ENCODE measurements at places on chromosomes 4 and X.

- DNase-seq = no peak
These were observed 19.6 kb downstream of the COX7B2 start for GRCh38 chr4:46889410-46889809.

DNA sequence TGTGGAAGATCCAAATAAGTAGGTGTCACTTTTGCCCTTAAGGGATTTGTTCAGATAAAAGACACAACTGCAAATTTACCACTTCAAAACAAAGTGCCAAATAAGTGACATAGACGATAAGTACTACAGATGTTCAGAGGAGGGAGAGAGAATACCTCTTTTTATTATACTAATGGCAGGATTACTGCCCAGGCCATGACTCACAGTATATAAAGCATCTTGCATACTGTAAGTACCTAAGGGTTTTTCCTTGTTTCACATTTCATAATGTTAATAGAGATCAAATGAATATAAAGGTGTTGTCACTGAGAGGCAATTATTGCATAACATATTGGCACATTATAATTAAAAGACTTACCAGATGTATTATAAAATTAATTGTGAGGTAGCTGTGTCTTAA lies 46.4 kb downstream of the PTPN13 start:
- DNase-seq = no peak

DNA sequence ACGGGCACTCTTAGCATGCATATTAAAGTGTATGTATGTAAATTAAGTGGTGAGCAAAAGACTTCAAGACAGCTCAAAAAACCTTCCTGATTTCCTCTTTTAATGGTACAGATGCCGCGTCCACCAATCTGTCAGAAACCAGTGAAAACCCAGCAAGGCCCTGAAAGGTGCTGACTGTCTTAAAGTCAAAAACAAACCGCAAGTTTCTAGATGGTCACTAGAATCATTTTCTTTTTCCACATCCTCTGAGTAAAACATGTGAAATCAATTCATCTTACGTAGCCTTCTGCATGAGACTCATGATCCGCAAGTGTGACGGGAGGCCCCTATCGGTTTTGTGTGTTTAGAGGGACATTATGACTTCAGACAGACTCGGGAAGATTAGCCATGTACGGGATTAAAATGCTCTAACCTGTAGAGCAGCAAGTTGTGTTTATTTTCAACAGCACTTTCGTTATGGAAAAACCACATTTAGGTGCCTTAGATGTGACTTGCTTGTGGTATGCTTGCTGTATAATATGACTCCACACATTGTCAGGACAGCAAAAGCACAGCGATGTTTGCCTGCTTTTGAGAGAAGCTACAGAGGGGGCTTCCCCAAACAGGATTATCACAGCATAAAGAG lies 88.2 kb upstream of the STS start:
- DNase-seq = no peak

DNA sequence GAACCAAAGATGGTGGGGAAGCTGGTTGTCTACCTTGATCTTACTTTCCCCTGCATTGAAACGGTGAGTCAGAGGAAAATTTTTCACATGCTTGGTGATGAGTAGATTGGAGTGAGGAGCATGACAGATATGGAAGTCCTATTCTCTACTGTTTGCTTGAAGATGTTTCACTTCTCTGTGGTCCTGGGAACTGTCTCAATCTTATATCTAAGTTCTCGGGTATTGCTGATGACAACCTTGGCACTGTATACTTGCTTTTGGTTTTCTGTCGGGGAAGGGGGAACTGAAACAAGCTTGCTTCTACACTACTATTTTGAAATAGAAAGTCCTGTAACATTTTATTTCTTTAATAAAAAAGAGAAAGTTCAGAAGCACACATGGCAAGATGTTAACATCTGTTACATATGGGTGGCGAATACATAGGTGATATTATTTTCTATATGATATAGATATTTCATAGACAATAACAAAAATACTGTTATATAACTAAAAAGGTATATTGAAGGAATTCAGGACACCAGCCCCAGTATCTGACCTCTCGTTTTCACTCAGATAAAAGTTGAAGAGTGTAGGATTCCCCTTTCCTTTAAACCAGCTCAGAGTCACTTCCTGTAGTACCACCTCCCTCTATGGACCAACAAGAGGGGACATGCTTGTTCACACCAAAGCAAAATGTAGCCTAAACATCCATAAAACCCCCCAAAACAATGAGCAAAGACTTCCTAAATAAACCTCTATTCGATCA lies 88.8 kb downstream of the FMR1NB start:
- DNase-seq = no peak

GRCh38 chr4:173794662-173795061 lies 264.6 kb upstream of the HAND2 start:
- no peak for DNase-seq

All from epithelial cell of proximal tubule (primary cell).